Stimulated activated CD4-positive, alpha-beta T cell treated with anti-CD3 and anti-CD28 coated beads, Interleukin-2, amount 100 ng/mL, for 24 hours (primary cell): ENCODE measurements at places on chromosomes 11 and 22.

GRCh38 chr22:37419370-37419968 is 7.8 kb downstream of the ELFN2 start:
- DNase-seq: no peak

GRCh38 chr11:124514131-124514530 is 29.3 kb downstream of the OR8B12 start:
- DNase-seq: no peak

- DNase-seq: no peak
These were observed 597.4 kb upstream of the CCDC179 start for GRCh38 chr11:23457641-23458040.

- DNase-seq: no peak
These were observed 785.6 kb downstream of the TBC1D22A start for GRCh38 chr22:47547881-47548650.
